Hepatocyte (in vitro differentiated cells): ENCODE measurements at places on chromosomes 2 and 18. TPM values are rescaled to one million over a fixed set of nuclear protein-coding genes. Genes with fewer than 3 reads are reported as not detected.

Gene TMEM169
- 1.1 and 1.8 TPM in 2 replicates for total RNA-seq

Gene STAT4
- total RNA-seq = 6.1 and 6.6 TPM in 2 replicates

Gene RMDN2
- 14.6 and 16.5 TPM in 2 replicates for total RNA-seq

Gene MSTN
- 0.04 and 0.17 TPM in 2 replicates for total RNA-seq

Gene UPP2
- total RNA-seq = 0.52 and 0.70 TPM in 2 replicates

Gene COL6A3
- 158 and 250 TPM in 2 replicates for total RNA-seq

Gene ZAP70
- total RNA-seq = 0.80 and 1.4 TPM in 2 replicates

Gene TEX44
- total RNA-seq = not detected in 2 replicates

Gene CUL3
- 63.9 and 79.0 TPM in 2 replicates for total RNA-seq

Gene EFR3B
- 2.0 and 2.7 TPM in 2 replicates for total RNA-seq

Gene FSHR
- total RNA-seq = 0.20 and 0.68 TPM in 2 replicates

Gene SPDYA
- 1.2 and 1.7 TPM in 2 replicates for total RNA-seq

Gene LRRC30
- not detected in 2 replicates for total RNA-seq

Gene CTAGE1
- total RNA-seq = 0.12 and 0.47 TPM in 2 replicates

Gene ARL5A
- total RNA-seq = 66.4 and 68.3 TPM in 2 replicates

Gene SGPP2
- total RNA-seq = 1.8 and 2.4 TPM in 2 replicates

Gene IL36A
- not detected in 2 replicates for total RNA-seq

Gene FBXO48
- total RNA-seq = 0.83 and 0.84 TPM in 2 replicates

Gene MRPS5
- 44.3 and 44.4 TPM in 2 replicates for total RNA-seq

Gene SLC4A5
- total RNA-seq = 0.36 and 1.5 TPM in 2 replicates

Gene TMEM247
- not detected in 2 replicates for total RNA-seq

Gene MYO5B
- 41.9 and 43.3 TPM in 2 replicates for total RNA-seq

Gene SERPINB12
- total RNA-seq = not detected in 2 replicates
